A549 (cell line): ENCODE measurements at places on chromosomes 3 and 15.

GRCh38 chr3:128914966-128915645, 35.7 kb downstream of the ACAD9 start:
- DNase-seq = no peak

- DNase-seq = no peak
These were observed 143.3 kb downstream of the HCN4 start for GRCh38 chr15:73225358-73226015.

GRCh38 chr3:159977295-159977694, 11.3 kb upstream of the IL12A start:
- DNase-seq = no peak

- DNase-seq = no peak
These were observed 112.4 kb downstream of the ADAMTSL3 start for GRCh38 chr15:83766339-83766738.

DNA sequence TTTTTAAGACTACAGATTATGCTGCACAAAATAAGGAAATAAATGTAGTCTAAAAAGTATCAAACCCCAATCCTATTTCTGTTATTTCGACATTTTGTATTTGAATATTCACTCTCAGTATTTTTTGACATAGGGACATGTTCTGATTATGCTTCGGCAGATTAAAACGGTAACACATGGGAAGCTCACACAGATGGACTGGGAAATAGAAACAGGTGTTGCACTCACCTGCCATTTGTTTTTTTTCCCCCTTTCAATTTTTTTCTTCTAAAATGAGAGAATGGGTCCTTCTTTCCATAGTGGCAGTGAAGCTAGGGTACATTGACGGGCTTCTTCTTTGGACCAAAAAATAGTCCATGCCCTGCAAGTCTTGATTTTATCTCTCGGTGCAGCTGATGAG, 163.1 kb downstream of the MYRIP start:
- no peak for DNase-seq

GRCh38 chr3:100546020-100546744, 53.8 kb downstream of the TMEM45A start:
- no peak for DNase-seq

GRCh38 chr3:189157232-189158007, 14.4 kb upstream of the TPRG1 start:
- no peak for DNase-seq

DNA sequence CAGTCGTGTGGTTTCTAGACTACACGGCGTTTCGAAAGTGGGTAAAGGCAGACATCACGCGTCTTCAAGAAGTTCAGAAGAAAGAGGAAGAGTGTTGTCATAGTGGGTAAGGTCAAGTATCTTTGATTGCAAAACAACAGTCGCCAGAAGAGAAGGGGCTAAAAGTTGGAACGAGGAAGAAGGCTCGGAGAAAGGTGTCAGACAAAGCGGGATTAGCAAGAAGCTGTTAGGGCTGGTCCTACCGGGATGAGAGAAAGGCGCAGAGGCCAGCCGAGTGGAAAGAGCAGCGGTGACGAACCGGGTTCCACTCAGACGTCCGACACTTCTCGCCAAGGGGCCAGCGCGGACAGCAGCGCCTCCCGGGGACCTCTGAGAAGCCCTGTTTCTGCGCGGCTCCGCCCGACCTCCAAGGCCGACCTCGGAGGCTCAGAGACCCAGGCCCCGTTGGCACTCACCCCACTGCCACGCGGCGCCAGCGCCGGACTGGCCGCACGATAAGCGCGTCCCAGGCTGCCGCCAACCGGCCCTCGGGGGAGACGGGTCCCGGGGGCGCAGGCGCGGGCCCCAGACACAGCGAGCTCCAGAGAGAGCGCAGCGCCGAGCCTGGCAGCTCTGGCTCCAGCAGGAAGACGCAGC, 436 bp downstream of the ADPGK start:
- no peak for DNase-seq

DNA sequence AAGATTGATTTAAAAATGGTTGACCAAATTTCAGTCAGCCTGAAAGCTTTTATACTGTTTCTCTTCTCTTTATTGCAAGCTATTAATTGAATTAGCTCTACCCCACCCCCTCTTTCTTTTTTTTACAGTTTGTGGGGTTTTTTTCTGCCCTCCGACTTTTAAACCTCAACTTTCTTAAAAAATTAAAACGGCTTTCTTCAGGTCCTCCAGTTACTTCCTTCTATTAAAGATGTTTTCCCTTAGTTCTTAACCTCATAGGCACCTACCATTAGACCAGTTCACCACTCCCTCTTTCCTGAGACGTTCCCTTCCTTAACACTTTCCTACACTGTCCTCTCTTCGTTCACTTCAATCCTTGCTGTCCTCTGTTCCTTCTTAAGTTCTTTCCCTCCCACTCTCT, 52.4 kb downstream of the ATP8B4 start:
- no peak for DNase-seq

GRCh38 chr3:185930393-185931107, 7.3 kb downstream of the TRA2B start:
- DNase-seq = no peak

- no peak for DNase-seq
These were observed 12.5 kb upstream of the MGLL start for GRCh38 chr3:127834771-127835170.

DNA sequence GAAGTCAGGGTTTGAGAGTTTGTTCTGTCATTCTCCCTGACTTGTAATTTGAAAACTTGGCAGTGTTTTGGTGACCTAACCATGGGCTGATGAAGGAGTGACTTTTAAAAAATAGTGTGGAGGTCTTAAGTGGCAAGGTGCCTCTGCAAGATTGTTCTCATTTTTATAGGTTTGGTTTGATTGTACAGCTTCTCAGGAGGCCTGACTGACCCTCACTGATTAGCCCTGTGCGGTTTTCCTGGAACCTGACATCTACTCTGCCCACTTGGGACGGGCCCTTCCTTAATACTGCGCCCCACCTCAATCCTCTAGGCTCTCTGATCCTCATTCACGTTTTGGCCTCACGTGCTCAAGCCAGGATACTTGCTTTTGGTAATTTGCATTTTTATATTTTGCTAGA, 2.8 kb downstream of the UBE2E1 start:
- no peak for DNase-seq

DNA sequence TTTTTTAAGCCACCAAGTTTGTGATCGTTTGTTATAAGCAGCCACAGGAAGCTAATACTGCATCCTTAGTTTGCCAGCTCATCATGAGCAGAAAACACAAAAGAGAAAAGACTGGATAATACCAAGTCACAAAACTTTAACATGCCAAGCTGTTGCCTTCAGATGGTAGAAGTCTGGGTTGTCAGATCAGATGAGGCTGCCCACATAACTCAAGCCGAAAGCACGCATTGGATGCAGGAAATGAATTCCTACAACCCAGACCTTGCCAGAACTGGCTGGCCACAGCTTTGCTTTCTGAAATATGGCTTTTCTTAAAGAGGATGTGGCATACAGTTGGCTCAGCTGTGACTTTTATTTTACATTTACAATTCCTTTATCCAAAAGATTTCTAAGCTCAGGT, 118.3 kb upstream of the NEO1 start:
- DNase-seq = no peak

DNA sequence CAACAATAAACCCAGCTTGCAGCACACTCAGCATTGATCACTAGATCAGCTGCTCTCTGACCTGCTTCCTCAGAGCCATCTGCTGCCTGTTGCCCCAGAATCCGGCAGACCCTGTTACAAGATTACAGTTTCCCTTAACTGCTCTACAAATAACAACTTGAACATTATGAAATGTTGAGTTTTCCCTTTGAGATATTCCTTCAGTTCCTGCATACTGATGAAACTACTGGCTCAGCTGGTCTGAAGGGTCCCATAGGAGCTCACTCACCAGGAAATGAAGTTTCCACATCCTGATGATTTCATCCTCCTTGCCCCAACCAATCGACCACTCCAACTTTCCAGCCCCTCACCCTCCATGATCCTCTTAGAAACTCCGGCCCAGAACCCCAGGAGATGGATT, 281.9 kb downstream of the OCA2 start:
- DNase-seq = no peak

- no peak for DNase-seq
These were observed 129.1 kb downstream of the SHQ1 start for GRCh38 chr3:72719137-72719536.

DNA sequence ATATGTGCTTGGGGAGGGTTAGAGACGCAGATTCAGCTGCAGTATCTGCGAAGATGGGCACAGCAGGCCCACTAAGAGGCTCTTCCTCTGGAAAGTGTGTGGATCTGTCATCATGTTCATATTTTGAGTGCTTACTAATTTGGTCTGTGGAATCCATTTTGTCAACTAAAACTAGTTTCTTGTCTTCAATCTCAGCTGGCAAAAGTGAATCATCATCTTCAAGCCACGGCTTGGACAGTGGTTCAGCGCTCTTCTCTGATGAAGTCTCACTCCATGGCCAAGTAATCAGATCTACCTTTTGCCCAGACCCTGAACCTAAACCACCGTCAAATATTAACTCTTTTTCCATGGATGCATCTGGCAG, 76.2 kb downstream of the IMPG2 start:
- no peak for DNase-seq
